ENCODE measurements at places on chromosomes 16 and 17.

GRCh38 chr17:43024407-43025289, at the start of gene RND2:
RND2 (plus strand) TSS chr17:43025231; CDS start chr17:43025348, 117 bp downstream.
- no peak for DNase-seq

DNA sequence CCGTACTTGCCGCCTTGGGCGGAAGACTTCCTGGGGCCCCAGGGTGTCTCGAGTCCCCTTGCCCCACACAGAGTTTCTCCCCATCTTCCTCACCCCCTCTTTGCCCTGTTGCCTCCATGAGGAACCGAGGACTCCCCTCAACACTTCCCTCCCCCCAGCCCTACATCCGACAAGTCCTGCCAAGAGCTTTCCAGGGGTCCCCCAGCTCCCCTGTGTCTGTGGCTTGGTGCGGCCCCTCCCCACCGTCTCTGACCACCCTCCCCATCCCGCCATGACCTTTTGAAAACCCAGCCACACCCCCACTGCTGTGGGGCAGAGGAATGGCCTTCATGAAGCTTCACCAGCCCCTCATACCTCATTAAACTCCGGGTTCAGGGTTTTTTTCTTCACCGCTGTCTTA, 11.4 kb downstream of the SCGB1C2 start:
- DNase-seq: no peak

GRCh38 chr17:14204084-14204483, 32.6 kb downstream of the CDRT15 start:
- DNase-seq: no peak

DNA sequence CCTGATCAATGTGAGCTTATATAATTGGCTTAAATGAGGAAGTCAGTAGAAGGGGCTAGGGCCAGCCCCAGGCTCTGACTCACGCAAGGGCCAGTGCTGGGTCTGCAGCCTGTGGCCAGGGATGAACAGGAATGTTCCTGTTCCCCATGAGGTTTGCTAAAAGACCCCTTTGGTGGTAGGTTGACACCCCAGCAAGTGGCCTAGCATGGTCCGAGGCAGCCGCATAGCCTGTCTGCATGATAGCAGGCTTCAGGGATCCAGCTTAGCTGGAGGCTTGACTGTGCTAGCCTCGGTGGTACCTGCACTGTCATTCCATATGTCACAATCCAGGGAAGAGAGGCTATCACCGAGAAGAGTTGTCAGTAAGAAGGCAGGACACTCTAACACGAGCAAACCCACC, 23.5 kb downstream of the TRIM25 start:
- DNase-seq: no peak

- DNase-seq: no peak
These were observed 23.1 kb downstream of the KDM8 start for GRCh38 chr16:27226476-27226875.

DNA sequence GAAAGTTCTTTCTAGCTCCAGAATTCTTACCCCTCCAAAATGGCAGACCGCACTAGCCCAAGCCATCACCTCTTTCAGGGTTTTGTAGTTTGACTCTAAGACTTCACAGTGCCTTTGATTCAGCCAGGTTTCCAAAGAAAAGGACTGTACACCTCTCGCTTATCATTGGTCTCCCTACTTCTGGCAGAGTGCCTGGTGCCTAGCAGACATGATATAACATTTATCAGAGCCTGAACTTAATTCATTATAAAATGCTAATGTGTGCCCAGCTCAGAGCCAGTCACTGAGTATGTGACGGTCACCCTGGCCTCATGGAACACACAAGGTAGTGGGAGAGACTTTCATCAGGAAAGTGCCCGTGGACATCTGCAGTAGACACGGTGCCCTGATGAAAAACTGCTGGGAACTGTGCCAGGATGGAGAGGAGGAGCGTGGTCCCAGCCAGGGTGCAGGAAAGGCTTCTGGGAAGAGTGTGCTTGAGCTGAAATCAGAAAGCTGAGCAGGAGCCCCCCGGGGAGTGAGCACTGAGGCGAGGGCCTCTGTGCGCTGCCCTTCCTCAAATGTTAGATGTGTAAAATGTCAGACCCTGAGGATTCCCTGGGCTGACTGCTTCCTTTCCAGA, 34.3 kb upstream of the LGALS9 start:
- DNase-seq: no peak

DNA sequence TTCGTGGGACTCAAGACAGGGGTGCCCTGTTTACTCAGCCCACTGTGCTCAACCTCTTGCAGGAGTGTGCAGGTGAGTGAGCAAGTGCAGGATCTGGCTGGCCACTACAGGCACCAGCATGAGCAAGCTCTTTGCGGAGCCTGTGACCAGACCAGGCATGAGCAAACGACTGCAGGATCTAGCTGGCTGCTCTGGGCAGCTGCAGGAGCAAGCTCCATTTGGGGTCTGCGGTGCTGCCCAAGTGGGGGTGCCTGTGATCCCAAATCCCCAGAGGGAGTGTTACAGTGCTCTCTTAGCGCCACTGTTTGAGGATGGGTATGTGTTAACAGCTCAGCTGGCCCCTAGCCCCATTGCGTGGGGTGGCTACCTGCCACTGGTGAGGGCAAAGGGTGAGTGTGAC, 2.4 kb downstream of the USP6 start:
- no peak for DNase-seq
